NCI-H524 (cell line): ENCODE measurements at places on chromosomes 1 and 21.

GRCh38 chr1:168553680-168554553, 10.1 kb upstream of the XCL2 start:
- DNase-seq, result no peak

- no peak for DNase-seq
These were observed 1.7 kb downstream of the SPSB1 start for GRCh38 chr1:9294405-9294773.

GRCh38 chr1:45913183-45913683, 109.8 kb downstream of the MAST2 start:
- DNase-seq, result no peak

DNA sequence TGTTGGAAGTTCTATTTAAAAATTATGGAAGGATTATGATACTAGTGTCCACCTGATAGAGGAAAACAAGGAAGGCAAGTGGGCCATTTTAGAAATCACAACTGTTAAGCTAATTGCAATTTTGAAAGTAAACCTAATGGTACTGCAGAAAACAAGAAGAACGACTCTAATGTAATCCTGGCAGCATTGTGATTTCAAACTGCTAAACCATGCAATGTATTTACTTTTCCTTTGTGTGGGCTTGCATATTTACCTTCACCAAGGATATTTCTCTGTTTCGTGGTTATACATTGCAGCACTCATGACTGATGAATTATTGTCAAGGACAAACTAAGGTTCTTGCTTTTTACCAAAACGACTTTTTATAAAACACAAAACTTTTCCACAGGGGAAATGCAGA, 88.1 kb downstream of the TM2D1 start:
- DNase-seq, result no peak

- DNase-seq, result no peak
These were observed 63.3 kb upstream of the CR1L start for GRCh38 chr1:207581496-207582153.

DNA sequence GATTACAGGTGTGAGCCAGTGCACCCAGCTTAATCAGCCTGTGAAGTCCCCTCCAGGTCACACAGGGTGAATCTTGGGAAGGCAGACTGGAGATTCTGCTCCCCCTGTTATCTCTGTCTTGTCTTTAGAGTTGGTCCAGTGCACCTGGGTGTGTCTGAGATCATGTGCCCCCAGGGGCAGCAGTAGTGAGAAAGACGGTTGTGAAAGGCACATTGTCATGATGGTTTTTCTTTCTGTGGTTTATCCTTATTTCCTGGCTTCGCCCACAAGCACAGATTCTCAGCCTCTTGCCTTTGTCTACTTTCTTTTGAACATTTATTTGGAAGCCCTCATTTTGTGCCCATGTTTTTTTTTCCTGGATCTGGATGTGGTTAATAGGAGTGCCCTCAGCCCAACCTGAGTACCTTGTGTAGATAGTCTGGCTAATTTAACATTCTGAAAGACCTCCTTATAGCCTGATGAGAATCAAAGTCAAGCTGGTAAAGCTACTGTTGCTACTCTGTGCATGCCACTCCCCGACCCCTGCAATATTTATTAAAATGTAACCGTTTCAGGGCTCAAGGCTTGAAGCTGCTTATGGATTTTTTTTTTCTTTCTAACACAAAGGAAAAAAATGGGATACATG, 23.7 kb downstream of the UCK2 start:
- no peak for DNase-seq

- no peak for DNase-seq
These were observed 41.0 kb downstream of the KCNT2 start for GRCh38 chr1:196567238-196567637.

- no peak for DNase-seq
These were observed 22.7 kb downstream of the COL6A1 start for GRCh38 chr21:46004168-46004861.

DNA sequence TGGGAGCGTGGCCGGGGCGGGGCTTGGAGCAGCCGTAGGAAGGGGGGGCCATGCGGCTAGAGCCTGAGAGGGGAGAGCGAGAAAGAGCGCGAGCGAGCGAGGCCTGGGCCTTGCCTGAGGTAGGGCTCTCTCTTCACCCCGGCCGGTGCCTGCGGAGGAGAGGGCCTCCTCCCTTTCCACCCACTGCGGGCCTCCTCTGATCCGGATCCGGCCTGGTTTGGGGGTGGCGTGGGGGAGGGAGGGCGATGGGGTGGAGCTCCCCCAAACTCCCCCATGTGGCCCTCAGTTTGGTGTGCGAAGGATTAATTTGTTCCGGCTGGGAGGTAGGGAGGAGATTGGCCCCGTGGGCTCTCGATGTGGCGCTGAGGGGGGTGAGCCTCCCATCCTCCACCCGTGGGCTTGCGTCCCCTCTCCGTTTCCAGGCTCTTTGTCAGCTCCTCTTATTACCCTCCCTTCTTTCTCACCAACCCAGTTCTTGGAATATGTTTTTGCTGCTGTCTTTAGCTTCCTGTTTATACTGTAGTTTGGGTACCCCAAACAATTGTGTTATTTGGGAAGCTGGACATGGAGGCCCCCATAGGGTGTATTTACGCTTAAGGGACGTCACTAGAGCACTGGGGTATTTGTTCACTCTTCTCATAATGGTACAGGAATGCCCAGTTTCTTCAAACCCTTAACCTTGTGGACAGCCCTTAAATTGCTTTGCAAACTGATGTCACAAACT, 685 bp downstream of the UBAP2L start:
- DNase-seq, result peak; percentile 37

GRCh38 chr1:226882631-226883409, 12.4 kb downstream of the PSEN2 start:
- DNase-seq, result peak; percentile 70

- DNase-seq, result no peak
These were observed 142.1 kb upstream of the BRINP3 start for GRCh38 chr1:190619724-190620123.

DNA sequence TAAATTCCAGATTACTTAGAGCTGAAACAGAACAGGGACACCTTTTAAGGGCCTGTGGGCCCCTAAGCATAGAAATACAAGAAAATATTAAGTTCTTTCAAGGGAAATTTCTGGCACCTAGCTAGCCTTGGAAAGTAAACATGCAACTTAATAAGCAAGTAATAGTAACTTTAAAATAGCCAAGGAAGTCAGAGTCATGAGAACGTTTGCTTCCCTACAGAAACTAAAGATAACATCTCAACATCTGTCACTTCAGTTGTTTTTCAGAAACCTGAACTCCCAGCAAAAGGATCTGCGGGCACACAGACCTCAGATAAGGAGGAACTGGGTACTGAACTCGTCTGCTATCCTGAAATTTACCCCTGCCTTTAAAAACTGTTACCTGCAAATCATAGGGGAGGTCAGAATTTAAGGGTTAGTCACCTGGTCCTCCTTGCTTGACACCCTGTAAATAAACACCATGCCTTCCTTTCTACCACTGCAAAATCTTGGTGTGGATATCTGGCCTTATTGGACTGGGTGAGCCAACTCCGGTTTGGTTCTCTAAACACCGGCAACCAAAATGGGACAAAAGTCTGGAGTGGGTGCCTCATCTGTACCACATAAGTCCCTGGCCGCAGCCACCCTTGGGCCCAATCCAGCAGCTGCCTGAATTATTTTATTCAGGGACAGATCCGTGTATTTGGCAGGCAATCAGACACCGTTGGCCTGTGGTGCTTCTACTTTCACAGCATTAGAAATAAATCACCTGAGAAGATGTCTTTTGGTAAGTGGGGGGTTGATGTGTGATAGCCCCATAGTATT, 27.9 kb downstream of the NRDC start:
- DNase-seq, result peak; percentile 36

GRCh38 chr1:178243119-178243518, 149.2 kb downstream of the RASAL2 start:
- no peak for DNase-seq

- peak; percentile 99 for DNase-seq
These were observed 6.1 kb downstream of the IPO13 start for GRCh38 chr1:43952731-43953346.

DNA sequence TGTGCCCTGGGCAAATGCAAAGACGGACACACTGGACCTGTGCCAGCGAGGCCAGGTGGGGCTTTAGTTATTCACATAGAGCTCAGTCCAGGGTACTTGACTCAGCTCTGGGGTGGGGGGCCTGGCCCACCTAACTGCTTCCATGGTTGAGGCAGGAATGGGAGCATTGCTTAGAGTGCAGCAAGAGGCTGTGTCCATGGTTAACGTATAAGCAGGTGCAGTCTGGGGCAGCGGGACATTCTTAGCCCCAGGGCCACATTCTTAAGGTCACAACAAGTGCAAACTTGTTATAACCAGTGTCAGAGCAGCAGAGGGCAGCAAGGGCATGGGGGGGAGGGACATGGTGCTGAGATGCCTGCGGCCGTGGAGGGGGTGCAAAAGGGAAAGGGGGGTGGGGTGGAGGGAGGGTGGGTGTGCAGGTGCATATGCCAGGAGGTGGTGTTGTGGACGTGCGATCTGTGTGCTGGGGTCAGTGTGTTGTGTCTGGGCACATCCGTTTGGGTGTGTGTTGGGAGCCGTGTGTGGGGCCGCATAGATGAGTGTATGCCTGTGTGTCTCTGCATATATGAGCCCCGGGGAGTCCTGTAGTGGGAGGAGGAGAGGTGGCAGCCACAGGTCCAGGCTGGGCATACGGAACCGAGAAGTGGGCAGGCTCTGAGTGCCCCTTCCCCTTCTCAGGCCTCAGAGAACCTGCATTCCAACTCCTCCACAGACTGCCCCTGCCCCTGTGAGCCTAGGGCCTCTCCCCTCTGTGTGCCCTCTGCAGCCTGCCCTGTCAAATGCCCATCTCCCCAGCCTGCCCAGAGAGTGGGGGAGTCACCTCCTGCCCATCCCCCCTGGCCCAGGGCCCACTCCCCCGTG, 8.4 kb downstream of the KCNJ10 start:
- DNase-seq, result no peak

GRCh38 chr1:14350197-14350596, 248.3 kb upstream of the KAZN start:
- DNase-seq, result no peak

- no peak for DNase-seq
These were observed 124.0 kb downstream of the DMRTB1 start for GRCh38 chr1:53583021-53583867.

- no peak for DNase-seq
These were observed 144.7 kb downstream of the MRPL39 start for GRCh38 chr21:25462517-25462971.

GRCh38 chr1:47483651-47484050, 45.8 kb downstream of the FOXD2 start:
- DNase-seq, result no peak

DNA sequence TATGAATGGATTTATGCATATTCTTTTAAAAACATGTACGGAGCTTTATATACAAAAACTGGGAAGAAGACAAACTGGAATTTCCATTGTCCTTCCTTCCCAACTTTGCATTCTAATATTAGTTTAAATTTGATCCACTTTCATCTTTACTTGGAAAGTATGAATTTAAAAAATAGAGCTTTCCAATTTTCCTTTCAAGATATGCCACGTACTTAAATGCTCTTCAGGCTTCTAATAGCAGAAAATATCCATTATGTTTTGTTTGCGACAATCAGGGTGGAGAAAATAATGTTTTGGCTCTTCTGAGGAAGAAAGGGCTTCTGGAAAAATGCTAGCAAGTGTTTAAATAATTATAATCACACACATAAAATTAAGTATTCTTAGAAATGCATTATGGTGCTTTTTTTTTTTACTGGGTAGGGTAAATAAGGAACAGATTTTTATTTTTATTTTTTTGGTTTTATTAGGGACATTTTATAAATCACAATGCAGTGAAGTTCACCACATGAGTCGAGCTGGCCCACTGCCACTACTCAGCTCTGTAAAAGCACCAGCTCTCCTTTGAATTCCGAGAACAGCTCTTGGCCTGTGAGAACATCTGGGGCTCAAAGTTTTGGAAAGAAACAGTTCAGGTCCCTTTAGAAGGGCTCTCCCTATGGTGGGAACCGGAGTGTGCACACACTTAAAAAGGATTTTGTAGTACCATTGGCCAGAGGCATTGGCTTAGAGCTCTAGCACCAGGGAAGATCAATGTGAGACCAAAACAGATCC, 287.4 kb upstream of the LYPLAL1 start:
- no peak for DNase-seq

DNA sequence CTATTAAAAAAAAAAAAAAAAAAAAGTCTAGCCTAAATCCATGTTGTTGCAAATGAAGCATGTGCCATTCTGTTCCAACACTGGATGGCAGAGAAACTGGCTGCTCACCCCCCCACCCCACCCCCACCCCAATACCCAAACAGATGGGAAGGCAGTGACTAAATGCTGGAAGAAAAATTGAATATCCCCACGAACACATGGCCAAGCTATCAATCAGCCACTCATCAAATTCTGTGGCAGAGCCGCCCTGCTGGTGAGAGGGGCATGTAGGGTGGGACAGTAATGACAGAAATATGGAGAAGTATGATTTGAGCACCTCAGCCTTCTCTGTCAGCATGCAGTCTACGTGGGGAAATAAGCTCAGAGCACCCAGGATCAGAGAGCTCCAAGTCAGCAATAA, 34.1 kb downstream of the OPTC start:
- peak; percentile 75 for DNase-seq

DNA sequence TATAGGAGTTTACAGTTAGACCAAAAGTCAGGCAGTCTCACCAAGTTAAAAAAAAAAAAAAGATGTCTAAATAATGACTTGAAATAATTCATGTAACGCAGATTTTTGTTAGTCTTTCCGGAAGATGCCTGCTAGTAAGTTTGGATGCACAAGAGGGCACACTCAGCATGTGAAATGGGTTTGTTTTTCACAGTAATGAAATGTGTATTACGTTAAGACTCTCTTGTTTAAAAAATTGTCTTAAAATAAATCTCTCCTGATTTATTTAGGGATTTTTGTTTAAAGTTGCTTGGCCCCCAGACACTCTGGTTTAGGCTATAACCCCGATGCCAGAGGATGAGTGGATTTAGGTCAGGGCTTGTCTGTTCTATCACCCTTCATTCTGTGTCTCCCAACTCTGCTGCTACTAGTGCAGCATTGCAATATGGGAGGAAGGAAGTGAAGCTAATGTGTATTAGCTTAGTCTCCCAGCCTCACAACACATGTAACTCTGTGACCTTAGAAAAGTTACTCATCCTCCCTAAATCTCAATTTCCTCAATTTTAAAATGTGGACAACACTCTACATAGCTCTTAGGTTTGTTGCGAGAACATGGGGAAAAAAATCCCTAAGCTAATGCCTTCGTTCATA, 25.7 kb downstream of the CTH start:
- DNase-seq, result peak; percentile 5

DNA sequence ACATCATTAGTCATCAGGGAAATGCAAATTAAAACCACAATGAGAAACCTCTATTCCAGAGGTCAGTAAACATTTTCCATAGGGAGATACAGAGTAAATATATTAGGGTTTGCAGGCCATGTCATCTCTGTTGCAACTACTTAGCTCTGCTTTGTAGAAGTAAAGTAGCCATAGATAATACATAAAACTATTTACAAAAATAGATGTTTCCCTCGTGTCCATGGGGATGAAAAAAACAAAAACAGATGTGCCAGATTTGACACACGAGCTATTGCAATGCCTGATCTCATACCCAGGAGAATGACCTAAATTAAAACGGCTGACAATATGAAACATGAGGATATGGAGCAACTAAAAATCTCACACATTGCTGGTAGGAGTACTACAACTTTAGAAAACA, 17.3 kb downstream of the LTN1 start:
- no peak for DNase-seq

- no peak for DNase-seq
These were observed 87.0 kb downstream of the SIPA1L2 start for GRCh38 chr1:232542633-232543593.
